Stimulated activated CD8-positive, alpha-beta memory T cell treated with anti-CD3 and anti-CD28 coated beads, Interleukin-2, amount 100 ng/mL, for 1 hour (primary cell): ENCODE measurements at places on chromosomes 5 and 9.

DNA sequence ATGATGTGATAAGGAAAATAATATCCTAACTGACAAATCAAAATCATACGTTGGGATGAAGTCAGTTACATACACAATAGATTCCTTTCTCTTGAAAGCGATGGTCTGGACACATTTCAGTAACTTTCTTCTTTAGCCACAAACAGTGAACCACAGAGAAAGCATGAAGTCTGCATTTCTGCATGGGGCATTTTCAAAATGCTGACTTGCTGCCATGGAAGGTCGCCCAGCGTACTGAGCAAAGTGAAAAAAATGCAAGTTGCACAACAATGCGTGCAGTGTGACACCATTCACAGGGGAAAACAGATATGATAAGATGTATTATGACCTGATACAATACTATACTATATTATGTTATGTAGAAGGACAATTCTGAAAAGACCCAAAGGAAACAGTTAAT, 146.3 kb downstream of the SNX18 start:
- DNase-seq = no peak

- DNase-seq = no peak
These were observed 450 bp downstream of the GPBP1 start for GRCh38 chr5:57174128-57174889.

DNA sequence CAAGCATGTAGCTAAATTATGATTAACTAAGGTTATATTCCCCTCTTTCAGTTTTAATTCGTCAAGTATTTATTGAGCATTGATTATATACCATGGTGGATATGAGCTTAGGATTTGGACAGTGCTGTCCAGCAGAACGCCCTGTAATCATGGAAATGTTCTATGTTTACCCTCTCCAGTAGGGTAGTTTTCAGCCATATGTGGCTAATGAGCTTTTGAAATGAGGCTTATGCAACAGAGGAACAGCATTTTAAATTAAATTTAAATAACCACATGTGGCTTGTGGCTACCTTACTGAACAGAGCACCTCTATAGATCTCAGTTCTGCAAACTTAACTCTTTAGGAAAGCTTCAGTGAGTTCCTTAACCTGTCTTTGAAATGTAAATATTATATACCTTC, 59.1 kb downstream of the JMY start:
- DNase-seq = no peak

GRCh38 chr5:55645304-55645703, 66.8 kb downstream of the SLC38A9 start:
- DNase-seq = no peak

DNA sequence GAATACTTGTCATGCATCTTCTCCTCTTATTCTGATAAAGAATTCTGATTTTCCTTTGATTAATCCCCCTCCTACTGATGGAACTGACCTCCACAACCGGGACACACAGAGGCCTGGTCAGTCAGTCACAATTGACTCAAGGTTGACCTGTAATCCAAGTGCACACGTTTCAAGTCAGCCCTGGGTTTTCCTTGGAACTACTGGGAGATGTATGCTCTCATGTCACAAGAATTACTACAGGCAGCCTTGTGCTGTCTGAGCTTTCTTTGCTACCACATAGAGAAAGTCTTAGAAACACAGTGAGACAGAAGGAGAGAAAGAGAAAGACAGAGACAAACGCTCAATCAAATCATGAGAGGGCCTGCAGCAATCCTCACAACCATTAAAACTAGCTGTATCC, 345.8 kb downstream of the PDE4D start:
- DNase-seq = no peak

- no peak for DNase-seq
These were observed 182.0 kb upstream of the IER5L start for GRCh38 chr9:129359916-129360536.

DNA sequence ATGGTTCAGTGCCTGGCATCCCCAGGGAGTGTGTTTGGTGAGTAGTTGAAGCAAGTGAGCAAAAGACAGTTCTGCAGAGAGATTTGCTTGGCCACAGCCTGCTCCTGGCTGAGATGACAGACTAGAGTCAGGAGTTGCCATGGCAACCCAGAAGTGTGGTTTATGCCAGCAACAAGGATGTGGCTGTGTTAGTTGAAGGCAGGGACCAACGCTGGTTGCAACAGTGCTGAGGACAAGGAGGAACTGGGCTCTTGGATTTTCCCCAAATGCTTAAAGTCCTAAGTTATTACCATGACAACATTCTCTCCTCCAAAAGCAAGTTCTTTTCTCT, 2.7 kb downstream of the NXNL2 start:
- DNase-seq = no peak

GRCh38 chr5:97478483-97478882, 295.4 kb upstream of the RIOK2 start:
- no peak for DNase-seq

DNA sequence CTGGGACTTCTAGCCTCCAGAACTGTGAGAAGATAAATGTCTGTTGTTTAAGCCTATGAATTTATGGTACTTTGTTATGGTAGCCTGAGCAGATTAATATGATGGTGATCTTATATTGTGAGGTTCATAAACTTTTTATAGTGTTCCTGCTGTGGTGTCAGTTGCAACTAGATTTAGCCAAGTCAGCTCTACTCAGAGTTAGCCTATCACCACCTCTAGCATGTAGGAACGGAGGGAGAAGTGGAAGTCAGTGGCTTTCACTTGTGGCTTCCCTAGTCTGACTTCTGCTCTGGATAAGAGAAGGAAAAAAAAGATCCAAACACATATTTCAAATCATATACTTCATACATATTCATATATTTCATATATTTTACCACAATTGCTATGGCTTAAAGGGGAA, 6.6 kb downstream of the POC5 start:
- DNase-seq = no peak

DNA sequence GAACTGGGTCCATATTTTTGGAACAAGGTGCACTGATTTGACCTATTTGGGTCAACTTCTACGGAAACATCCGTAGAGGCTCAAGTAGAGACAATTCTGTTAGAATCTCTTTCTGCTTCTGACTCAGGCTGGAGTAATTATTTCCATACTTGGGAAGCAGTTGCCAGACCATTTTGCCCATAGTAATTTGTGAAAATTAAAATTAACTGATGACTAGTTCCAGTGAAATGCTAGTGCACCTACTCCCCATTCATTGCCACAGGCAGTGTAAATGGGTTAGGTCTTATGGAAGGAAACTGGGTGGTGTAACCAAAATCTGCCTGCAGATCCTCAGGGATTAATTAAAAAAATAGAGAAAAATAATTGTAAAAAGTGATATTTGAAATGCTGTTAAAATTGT, 201.1 kb downstream of the TENT4A start:
- no peak for DNase-seq

- no peak for DNase-seq
These were observed 18.6 kb downstream of the CD74 start for GRCh38 chr5:150394131-150394530.

DNA sequence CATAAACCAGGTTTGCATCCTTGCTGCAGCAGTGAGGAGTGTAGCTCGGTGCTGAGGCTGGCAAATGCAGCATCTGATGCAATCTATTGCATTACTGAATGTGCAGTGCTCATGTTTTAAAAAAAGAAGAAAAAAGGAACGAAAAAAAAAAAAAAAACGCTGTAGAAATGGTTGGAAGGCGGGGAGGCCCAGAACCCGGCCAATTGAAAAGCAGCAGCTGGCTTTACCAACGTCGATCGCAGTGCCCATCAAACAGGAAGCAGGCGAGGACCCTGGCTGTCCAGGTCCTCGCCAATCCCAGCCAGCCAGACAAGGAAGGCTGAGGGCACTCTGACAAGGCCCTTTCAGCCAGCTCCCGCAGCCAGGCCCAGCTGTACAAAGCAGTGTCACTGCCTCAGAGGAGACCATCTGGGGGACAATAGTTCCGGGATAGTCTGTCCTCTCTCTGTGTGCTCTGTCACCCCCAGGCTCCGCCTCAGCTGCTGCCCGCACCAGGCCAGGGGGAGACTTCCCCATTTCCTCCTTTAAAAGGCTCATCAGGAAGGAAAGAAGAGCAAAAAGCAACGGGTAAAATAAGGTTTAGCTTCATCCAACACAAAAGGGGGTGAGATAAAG, 21.8 kb upstream of the CPEB4 start:
- no peak for DNase-seq

DNA sequence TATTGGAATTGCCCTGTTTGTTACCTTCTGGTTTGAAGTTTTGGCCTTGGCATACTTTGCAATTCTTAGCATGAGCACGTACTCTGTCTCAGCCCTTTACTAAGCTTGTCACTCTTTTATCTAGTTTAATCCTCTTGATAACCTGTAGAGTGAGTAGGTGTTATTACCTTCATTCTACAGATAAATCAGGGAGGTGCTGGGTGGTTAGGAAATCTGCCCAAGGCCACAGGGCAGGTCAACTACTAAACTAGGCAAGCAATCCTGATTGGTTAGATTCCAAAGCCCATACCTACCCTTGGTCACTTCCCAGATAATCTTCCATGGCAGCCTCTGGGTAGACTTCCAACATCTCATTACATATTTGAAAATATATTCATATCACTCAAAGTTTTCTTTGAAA, 65.7 kb downstream of the PCSK5 start:
- no peak for DNase-seq

- DNase-seq = no peak
These were observed 36.0 kb downstream of the PCDHGC5 start for GRCh38 chr5:141524604-141525597.

DNA sequence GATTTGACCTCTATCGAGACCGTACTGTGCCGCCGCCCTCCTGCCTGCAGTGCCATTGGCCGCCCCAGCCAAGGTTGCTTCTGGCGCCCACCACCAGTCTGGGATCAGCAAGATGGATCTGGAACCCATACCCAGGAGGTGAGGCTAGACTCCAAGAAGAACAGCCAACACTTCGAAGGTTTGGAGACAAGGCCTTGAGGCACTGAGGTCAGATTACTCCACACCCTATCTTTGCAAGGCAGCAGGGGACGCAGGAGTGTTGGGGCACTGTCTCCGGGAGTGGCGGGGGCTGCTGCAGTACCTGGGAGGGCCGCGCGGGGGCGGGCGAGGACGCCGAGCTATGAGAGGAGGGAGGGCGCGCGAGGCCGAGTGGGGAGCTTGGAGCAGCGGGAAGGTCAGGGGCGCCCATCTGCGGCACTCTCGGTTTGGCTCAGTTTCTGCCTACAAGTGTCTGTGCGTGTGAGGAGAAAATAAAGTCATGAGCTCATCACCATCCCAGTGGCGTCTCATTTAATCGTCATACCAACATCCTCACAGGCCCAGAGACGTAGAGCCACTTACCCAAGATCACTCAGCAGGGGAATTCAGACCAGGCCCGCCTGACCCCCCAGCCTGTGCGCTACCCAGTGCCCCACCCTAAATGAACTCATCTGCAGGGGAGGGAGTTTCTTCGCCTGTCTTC, 20.5 kb upstream of the PSD2 start:
- DNase-seq = peak; percentile 56

DNA sequence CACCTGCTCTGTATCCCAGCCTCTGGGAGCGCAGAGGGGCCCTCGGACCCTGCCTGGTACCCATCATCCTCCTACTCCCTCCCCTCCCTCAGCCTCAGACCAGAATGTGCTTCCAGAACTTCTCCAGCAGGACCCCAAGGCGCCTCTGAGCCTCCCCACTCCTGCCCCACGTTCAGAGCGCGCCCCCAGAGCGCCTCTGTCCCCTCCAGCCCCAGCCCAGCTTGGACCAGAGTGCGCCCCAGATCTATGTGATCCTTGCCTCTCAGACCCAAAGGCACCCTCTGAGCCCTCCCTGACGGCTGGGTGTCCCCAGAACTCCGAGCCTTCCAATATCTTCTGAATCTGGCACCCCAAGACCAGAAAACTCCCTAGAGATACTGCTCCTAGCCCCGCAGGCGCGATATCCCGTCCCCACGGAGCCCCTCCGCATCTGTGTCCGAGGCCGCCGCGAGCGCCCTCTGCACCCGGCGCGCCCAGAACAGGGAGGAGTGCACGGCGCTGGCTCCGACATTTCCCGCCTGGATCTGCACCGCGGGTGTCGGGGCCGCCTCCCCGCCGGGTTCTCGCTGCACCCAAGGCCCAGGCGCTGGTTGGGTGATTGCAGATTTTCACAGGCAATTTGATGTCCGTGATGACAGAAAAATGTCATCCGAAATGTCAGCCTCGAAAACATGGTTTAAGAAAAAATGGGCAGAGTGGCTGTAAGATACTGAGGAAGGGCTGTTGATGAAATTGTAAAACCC, 522 bp downstream of the BHMT start:
- DNase-seq = no peak

DNA sequence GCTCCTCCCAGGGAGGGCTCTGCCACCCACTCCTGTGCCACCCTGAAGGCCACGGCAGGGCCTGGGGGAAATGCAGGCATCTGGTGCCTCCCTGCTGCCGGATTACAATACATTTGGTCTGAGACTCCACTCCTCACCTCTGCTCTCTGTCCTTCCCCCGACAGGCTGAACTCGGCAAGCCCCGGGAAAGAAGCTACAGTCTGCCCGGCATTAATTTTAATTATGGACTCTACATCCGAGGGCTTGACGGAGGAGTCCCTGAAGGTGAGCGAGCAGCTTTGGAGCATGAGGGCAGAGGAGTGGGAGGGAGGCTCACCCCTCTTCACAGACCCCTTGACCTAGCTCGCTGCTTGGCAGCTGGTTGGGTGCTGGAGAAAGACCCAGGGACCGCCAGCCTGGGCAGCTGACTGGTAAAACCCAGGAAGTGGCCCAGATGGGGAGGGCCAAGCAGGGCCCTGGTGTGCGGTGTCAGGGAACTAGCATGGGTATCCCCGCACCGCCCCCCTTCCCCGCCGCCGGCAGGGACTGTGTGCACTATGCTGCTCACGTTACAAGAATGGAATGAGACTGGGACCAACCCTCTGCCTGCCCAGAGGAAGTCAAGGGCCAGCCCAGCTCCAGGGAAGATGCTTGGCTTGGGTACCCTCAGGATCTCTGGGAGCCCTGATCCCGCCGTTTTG, 83.7 kb upstream of the BARHL1 start:
- no peak for DNase-seq

DNA sequence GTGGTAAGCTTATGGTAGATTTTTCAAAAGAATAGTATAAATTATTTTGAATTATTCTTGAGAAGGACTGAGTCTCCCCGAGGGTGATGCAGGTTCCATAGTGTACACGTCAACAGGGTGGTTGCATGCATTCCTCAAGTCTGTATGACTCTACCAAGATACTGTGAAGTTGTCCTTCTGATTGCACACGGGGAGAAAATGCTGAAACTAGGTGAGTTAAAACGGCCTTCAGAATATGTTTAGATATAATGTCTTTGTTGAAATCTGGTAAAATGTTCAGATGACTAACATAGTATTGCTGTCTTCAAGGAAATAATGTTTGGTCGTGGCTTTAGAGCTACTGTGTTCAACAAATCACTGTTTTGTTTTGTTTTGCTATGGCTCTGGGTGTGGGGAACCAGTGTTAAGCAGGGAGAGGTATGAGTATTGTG, 22.4 kb upstream of the TNFAIP8 start:
- DNase-seq = no peak

DNA sequence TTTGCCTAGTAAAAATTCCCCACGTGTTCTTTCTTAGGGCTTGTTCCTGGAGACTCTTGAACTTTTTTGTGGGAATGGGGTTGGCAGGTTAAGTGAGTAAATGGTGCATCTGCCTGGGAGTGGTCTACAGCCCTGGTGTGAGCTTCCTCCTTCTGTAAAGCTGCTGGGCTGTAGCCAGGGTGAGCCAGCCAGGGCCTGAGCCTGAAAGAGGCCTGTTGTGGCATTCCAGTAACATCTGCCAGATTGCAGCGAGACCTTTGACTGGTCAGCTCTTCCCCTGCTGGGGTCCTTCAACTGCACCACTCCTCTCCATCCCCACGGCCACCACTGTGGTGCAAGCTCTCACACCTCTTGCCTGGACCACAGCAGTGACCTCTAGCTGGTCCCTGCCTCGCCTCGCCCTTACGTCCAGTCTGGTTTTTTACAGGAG, 47.5 kb downstream of the SLC22A5 start:
- DNase-seq = no peak

GRCh38 chr9:35106343-35106730, 3.4 kb upstream of the STOML2 start:
- no peak for DNase-seq
